Naive thymus-derived CD4-positive, alpha-beta T cell (primary cell): ENCODE measurements at places on chromosomes 5 and 9. TPM values are rescaled to one million over a fixed set of nuclear protein-coding genes. Genes with fewer than 3 reads are reported as not detected.

The ROR2 gene
- total RNA-seq, result 0.48 TPM

The KCNV2 gene
- not detected for total RNA-seq

The DDX4 gene
- not detected for total RNA-seq

The SLU7 gene
- total RNA-seq, result 53.0 and 54.4 TPM in 2 replicates

GRCh38 chr9:115590011-115590410 is 472.1 kb upstream of the TNC start:
- DNase-seq, result no peak

DNA sequence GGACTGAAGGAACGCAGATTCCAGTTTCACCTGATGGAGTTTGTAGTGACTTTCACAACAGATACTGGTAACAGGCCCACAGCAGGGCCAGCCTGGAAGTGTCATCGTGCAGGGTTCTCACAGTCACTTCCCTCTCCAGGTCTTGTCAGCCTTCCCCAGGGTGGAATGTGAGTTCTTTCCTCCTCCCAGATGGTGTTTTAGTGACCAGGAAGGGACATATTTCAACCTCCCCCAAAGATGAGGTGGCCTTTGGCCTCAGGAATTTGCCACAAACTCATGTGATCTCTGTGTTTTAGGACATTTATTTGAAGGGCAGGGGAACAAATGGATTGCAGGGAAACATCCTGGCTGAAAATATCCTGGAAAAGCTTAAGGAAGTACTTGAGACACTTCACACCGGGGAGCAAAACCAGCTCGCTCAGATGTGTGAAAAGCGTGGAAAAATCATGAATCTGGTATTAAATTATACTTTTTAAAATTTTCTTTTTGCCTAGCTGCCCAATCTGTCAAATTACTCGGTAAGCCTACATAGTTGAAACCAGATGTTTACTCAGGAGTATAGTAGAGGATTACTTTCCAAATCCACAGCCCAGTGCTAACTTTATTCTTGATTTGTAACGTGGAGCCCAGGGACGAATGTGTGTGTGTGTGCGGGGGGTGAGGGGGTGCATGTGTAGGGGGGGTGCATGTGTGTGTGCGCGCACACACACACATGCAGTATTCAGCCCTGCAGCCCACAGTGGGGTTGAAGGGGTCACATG is 66.8 kb downstream of the PTPDC1 start:
- no peak for DNase-seq

GRCh38 chr9:111842313-111842712 is 47.6 kb upstream of the SHOC1 start:
- DNase-seq, result no peak

- no peak for DNase-seq
These were observed 213.0 kb downstream of the CRB2 start for GRCh38 chr9:123568691-123569688.

- no peak for DNase-seq
These were observed 118.3 kb downstream of the DRD1 start for GRCh38 chr5:175325681-175326080.

- peak; percentile 78 for DNase-seq
These were observed 17.3 kb downstream of the SLC22A5 start for GRCh38 chr5:132386644-132387286.

DNA sequence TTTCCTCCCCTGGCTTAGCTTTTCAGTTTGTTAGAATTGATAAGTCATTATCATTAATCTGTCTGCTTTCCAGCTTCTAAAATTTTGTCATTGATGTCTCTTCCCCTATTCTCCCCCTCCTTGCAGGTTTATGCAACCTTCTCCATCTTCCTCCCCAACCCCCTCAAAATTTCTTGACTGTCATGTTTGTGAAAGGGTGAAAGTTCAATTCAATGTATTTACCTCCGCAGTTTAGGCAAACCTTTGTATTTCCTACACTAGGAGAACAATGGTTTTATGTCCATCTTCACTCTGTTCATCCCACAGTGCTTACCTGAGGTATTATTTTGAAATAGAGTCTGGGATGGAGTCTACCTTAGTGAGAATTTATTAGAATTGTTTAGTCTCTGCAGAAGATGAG is 117.9 kb downstream of the ALDH1A1 start:
- no peak for DNase-seq

GRCh38 chr5:178404987-178405386 is 172.4 kb upstream of the PHYKPL start:
- no peak for DNase-seq

- no peak for DNase-seq
These were observed 23.7 kb downstream of the KLHL3 start for GRCh38 chr5:137712139-137712667.

GRCh38 chr9:112378328-112379176 is 1.4 kb upstream of the HSDL2 start:
- peak; percentile 8 for DNase-seq

GRCh38 chr9:105024529-105024928 is 96.6 kb upstream of the ABCA1 start:
- DNase-seq, result no peak

DNA sequence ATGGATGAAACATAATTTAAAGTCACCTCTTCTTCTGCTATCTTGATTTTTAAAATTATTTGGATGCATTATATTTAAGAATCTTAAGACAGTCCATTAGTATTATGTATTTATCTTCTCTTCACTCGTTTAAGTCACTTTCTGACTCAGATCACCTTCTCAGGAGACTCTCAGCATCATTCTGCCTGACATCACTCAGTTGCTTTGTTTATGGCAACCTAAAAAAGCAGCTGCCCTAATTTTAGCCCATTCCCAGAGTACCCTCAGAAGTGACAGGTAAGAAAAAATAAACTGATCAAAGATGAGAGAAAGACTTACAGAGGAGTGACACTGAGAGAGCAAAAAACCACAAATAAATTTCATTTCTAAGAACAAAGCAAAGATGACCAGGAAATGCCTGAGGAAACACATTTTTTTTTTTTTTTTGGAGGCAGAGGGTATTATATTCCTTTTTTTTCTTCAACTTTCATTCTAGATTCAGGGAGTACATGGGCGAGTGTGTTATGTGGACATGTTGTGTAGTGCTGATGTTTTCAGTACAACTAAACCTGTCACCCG is 140.5 kb downstream of the MUSK start:
- no peak for DNase-seq
